NCI-H1436 (cell line): ENCODE measurements at places on chromosomes 3 and 15.
A peak's percentile ranks its signal among the peaks of the same experiment; 100 is the strongest.

DNA sequence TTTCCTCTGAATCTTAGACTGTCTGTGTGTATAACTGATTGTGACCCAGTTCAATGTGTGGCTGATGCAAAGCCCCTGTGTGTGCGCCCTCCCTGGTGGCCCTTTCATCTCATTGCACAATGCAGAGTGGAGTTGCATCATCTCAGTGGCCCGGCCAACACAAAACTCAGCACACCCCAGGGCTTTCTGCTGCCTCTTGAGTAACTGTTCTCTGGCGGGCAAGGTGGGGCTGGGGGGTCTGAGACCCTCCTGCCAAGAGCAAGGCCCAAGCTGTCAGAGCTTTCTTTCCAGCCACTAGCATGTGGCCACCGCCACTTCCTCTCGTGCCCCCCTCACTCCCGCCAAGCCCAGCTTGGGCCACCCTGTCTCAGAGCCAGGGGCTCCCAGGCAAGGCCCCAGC is 80.7 kb upstream of the ALDH1L1 start:
- no peak for DNase-seq

DNA sequence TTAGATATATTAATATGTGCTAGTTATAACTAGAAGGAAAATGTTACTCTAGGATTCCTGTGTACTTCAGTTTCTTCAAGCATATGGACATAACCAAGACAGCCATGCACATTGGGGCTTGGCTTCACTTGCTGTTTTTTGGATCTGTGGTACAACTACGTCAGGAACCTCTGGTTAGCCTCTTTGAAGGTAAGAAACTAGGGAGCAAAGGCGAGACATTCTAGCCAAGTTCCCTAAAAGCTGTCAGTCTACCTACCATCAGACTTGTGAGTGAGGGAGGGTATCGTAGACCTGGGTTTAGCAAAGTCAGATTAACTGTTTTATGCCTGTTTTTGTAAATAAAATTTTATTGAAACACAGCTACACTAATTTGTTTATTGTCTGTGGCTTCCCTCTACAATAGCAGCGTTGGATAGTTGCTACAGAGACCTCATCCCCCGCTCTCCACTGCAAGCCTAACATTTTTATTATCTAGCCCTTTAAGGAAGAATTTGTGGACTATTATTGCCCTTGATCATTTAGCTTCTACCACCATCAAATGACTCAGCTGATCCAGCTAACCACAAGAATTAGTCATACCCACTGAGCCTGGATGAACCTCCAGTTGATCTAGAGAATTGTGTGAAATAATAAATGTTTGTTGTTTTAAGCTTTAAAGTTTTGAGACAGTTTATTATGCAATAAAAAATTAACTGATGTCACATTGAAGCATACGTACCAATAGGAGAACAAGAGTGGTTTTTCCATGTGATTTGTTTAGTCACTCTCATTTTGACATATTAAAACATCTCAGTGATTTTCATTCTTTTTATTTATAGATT is 58.1 kb downstream of the RSRC1 start:
- DNase-seq, result no peak

DNA sequence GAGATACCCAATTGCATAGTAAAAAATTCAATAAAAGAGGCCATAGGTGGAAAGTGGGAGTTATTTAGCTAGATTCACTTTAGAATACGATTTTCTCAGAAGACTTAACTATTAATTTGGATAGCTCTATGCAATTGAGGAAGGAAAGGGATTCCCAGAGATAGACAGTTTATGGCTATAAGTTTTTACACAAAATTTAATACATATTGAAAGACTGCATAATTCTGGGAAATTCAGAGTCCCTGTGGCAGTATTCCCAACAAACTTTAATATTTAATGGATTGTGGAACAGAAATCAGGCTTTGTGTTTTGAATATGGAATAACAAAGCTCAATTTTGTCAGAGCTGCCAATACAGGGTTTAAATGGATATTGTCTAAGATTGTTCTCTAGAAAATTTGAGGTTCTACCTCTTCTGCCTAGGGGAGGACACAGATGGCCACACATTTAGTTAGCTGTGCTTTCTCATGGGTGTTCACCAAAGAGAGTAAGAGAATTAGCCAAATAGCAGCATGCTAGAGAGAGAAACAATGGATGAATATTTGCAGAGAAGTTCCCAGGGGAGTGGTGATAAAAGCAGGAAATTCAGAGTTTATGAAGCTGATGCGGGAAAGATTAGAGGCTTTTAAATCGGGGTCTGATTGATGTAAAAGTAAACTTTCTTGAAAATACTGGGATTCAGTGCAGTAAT is 8.5 kb downstream of the ISL2 start:
- DNase-seq, result peak; percentile 7

GRCh38 chr3:47250309-47251060 is 32.1 kb downstream of the KIF9 start:
- no peak for DNase-seq

DNA sequence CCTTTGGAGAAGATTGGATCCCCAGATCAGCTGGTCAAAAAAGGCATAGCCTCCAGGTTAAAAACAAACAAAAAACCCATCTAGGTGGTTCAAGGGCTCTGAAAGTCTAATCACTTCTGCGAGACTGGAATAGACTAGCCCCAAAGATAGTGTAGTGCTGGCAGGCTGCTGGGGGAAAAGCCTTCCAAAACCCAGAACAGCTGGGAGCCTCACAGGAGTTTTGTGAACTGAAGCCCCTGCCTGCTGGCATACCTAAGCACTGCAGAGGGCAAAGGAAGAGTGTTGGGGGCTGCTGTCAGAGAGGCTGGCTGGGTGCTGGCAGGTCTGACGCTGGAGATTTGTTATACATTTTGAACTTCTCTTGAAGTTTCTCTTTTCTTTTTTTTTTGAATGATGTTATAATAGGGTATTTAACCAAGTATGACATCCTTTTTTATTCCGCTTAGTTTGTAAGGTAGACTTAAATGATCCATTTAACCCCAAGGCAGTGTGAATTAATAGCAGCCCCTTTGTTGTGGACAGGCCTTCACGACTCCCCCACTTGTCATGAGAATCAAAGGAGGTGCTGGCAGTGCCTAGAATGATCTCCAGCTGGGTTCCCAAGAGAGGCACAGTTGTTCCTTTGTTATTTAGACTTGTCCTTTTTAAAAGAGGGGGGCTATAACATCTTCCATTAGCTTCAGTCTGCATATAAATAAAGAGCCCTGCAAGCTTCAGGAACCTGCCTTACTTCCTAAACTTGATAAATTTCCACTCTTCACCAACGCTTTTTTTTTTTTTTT is 53.9 kb downstream of the CRTC3 start:
- no peak for DNase-seq

DNA sequence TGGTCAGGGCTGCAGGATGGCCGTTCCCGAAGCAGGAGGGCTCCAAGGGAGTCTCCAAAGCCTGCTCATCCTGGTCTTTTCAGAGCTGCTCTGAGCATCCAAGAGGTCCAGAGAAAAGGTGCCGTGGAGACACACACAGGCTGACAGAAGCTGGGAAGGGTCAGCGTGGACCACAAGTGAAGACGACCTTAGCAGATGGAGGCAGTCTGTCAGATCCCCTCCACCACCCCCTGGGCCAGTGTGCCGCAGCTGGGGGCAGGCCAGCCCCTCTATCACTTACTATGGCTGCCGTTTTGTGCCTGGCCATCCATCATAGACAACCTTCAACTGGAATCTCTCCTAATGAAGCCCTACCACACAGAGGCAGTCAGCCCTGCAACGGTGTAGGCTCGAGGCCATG is 335.1 kb upstream of the RGMA start:
- DNase-seq, result no peak

GRCh38 chr3:27385504-27385903 is 16.3 kb upstream of the NEK10 start:
- no peak for DNase-seq

DNA sequence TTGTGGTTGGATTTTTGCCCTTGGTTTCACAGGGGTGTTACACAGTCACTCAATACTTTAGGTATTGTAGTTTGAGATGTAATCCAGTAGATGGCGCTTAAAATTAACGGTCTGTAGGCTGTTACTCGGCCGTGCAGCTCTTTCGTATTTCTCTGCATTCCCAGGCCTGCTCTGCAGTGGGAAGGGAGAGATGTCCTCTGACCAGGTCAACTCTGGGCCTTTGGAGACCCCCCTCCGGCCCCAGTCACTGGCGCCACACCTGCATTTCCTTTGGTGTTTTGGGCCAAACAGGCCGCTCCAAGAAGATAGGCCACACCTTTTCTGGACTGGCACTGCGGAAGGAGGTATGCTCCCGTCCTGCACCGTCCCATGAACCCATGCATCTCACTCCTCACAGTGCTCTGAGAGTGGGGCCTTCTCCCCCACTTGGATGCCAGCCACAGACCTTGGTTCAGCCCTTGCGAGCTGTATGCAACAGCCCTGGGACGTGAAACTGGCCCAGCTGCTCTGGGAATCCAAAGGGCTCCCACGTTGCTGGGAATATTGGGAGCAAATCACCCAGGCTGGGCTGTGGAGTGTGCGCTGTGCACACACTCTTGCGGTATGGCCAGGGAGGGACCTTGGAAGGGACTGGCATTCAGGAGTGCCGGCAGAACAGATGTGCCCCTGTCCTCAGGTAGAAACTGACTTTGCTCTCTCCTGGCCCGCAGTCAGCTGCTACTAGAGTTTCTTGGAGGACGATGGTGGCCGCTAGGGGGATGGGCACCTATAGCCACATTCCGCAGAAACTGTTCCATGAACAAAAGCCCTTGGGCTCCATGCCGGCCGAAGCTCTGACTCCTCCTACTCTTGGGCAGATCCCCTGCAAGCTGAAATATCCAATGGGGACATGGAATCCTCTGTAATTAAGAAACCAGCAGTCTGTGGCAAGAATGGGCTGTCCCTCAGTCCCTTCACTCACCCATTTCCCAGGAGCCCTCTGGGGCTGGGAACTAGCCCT is 410.5 kb upstream of the CADM2 start:
- DNase-seq, result no peak

GRCh38 chr3:128084675-128085021 is 32.4 kb downstream of the SEC61A1 start:
- no peak for DNase-seq

- DNase-seq, result no peak
These were observed 203.7 kb downstream of the ABHD5 start for GRCh38 chr3:43894176-43895049.

- DNase-seq, result no peak
These were observed 29.2 kb upstream of the SFMBT1 start for GRCh38 chr3:53074761-53075742.

- DNase-seq, result no peak
These were observed 14.0 kb downstream of the FBXL22 start for GRCh38 chr15:63611177-63611576.

DNA sequence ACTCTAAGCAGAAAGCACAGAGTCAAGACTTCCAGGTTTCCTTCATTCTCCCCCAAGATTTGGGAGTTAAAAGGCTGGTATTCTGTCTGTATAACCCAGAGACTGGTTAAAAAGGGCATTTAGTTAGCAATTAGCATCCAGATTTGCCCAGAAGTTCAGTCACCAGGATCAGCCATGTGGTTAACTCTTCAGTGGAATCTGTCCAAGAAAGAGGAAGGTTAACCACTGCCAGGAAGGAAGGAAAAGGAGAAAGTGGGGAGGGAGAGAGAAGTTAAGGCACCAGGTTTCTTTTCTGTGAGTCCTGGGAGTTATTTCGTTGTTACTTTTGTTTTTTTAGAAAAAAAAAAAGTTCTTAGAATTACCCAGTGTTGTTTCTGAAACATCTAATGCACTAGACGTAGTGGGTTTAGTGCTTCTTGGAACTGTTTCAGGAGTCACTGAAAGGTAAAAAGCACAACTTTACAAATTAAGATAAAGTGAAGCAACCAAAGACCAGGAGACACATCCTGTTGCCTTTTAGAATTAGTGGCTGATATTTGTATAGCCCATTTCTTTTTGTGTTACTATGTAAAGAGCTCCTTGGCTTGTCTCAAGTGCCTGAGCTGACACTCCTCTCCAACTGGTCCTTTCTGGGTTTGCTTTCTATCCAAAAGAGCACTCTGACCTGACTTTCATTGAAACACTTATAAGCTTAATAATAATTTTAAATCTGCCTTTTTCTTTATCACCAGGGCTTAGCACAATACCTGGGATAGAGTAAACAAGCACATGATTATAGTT is 128.6 kb downstream of the ABI3BP start:
- no peak for DNase-seq

- no peak for DNase-seq
These were observed 67.3 kb downstream of the P2RY1 start for GRCh38 chr3:152902141-152902669.

DNA sequence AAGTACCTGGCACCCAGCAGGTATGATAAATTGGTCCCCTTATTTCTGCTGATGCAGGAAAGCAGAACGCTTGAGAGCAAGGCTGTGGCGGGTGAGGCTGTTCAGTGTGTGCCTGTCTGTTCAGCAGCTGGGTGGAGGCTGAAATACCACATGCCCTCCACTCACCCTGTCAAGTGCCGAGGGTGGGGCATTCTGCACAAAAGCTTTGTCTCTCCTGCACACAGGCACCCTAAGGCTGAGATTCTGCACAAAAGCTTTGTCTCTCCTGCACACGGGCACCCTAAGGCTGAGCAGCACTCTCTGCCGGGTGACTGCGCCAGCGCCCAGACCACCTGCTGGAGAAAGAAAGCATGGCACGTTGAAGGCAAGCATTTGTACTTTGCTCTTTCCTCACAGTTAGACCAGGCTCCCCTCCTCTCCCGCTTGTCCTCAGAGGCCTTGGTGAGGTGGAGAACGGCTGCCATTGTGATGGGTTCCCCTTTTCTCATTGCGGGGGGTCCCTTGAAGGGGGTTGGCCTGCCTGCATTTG is 97.5 kb downstream of the BDH1 start:
- DNase-seq, result no peak
